ENCODE measurements at places on chromosomes 12 and 14.

DNA sequence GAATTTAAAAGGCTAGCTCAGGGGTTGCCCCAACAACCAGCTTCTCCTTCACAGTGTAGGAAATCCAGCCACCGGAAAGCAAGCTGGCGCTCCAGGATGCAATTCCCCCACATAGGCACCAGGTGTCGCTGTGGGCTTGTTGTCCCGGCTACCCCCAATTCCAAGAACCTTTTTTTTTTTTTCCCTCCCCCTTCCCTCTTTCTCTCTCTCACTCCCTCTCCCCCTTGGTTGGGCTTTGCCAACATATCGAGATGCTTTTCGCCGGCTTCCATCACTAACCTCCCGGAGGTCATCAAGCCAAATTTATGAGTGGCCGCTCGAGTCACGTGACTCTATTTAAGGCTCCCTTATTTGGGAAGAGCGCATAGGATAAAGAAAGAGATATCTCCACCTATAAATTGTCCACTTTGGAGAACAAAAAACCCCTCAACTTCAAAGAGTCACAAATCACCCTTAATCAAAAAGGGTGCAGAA lies at the start of gene HOXC5:
TSS of gene HOXC5 (plus strand) at position 424 of the 474 bp plus-strand sequence. CDS start 73 bp downstream, outside the sequence.
- DNase-seq, result peak; percentile 27

DNA sequence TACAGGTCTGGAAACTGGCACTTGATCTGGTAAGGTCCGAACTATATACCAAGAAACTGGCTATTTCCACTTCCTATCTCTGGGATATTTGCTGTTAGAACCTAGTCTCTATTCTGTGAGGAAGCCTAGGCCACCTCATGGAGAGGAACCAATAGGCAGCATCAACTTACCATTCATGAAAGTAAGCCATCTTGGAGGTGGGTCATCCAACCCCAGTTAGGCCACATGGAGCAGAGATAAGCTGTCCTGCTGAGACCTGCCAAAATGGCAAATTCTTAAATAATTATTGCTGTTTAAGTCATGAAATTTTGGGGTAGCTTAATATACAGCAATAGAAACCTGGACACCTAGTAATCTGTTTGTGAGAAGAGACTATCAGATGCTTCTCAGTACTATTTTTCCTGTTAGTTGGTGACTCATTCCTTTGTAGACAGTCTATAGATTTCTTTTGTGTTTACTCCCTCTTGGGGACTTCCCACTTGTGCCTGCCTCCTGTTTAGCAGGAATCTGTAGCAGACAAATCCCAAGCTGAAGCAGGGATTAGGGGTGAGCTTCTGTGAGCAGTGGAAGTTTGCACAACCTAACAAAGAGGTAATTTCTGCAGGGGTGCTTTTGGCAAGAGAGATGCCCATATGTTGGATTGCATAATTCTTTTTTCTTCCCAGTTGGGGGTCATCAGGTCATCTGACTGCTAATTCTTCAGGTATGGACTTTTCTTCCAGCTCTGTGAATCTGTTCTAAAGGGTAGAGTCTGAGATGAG lies 136.8 kb downstream of the IGF1 start:
- DNase-seq, result no peak

- no peak for DNase-seq
Observed at GRCh38 chr12:27474344-27474743, 27.8 kb downstream of the SMCO2 start.

DNA sequence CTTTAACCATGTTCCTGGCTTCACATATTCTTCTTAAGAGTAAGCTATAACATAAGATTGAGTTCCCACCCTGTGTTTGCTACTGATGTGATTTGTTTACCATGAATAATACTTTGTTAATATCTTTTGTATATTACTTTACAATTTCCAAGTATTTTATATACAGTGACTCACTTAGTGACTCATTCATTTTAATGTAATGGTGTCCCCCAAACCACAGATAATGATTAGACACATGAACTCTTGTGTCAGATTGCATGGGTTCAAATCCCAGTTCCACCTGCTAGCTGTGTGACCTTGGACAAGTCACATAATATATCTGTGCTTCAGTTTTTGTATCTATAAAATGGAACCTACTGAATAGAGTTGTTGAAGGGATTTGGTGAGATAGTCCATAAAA lies 76.1 kb downstream of the MYF5 start:
- DNase-seq, result no peak

DNA sequence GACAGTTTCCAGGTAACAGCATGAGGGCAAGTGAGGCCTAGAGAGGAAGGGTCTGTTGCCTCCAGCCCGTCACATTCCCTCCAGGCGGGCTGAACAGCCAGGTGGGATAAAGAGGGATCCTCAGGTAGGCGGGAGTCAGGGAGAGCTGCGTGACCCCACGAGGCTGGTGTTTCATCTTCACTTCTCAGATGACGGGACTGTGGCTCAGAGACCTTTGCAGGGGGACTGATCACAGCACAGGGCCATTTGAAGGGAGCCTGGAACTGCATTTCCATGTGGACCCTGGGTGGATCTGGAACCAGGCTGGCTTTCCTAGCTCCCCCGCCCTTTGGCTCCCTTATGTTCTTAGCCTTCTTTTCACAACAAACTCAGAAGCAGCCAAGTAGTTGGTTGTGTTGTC lies 37.4 kb downstream of the SH2B3 start:
- DNase-seq, result no peak

DNA sequence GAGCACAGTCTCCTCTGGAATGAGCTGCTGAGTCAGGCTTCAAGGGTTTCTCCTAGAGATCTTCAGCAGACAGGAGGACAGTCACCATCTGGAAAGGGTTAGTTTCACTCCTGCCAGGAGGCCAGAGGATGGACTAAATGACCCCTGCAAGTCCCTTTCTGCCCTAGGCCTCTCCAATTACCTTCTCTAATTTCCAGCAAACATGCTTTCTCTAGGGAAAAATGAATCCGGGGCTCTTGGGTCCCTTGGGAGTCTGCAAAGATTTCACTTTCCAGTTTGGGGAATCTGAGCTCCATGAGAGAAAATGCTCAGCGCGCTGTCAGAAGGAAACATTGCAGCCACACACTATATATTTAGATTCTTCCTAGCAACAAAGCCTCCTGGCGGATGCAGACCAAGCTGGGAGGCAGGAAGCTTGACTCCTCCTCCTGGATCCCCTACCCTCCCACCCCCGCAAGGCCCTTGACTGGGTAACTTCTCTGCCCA lies 184.4 kb upstream of the CCND2 start:
- DNase-seq, result no peak

DNA sequence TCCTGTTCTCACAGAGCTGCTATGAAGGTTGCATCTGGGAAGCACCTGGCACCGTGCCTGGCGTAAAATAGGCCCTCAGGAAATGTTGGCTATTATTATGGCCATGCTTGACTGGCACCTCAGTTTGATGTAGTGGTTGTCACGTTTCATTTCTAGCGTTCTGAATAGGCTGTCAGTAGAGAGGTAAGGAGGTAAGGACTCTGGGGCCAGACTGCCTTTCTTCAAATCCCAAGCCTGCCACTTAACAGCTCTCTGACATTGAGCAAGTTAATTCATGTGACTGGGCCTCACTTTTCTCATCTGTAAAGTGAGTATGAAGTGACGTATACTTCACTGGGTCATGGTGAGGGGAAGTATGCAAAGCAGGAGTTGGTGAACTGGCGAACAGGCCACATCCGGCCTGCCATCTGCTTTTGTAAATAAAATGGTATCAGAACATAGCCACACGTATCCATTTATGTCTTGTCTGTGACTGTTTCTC lies 196.2 kb downstream of the CACNA1C start:
- no peak for DNase-seq

DNA sequence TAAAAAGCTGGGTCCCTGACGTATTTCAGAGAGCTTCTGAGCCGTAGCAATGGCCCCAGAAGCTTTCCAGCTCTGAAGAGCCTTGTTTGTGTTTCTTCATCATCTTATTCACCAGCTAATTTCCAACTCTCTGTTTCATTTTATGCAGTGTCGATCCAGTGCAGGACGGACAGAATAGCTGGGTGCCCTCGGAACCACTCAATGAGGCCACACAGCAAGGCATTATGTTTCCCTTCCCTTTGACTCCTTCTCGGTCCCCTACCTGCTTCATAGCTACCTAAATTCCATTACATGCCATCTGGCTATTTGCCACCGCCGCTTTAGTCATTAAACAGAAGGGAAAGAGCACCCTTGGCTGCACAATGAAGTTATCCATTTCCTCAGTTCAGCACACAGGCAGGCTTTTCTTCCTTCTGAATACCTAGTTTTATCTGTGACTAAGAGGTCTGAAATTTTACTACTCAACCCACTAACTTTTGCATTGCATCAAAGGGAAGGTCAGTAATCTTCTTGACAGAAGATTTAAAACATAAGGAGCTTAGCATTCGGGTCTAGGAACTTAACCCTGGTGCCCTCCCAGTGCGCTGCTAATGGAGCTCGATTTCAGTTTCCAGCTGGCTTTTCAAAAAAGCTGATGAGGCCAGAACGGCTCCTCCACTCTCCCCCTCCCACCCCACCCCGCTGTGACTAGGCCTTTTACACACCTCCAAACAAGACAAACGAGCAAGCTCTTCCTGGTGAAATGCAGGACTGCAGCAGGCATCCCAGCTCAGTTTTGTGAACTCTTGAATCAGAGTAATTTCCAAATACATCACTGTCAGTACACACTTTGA lies 176.8 kb downstream of the GXYLT1 start:
- no peak for DNase-seq

- no peak for DNase-seq
Observed at GRCh38 chr12:69189378-69189978, 49.9 kb upstream of the CPSF6 start.

DNA sequence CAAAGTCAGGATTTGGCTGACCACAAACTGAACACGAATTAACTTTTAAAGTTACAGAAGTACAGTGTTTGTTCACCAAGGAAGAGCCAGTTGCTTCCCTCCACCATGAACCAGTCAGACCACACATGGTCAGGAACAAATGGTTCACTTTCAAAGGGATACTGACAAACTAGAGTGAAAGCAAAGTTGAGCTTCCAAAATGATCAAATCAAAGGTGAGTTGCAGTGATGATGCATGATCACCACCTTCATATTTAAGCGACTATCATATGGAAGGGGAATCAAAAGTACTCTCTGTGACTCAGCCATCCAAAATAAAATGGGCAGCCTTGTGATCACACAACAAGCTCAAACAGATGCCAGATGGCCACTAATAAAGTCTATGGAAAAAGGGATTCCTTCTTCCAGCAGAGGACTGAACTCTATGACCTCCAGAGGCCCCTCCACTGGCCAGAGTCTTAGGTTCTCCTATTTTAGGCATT lies 13.1 kb downstream of the NT5DC3 start:
- DNase-seq, result no peak

DNA sequence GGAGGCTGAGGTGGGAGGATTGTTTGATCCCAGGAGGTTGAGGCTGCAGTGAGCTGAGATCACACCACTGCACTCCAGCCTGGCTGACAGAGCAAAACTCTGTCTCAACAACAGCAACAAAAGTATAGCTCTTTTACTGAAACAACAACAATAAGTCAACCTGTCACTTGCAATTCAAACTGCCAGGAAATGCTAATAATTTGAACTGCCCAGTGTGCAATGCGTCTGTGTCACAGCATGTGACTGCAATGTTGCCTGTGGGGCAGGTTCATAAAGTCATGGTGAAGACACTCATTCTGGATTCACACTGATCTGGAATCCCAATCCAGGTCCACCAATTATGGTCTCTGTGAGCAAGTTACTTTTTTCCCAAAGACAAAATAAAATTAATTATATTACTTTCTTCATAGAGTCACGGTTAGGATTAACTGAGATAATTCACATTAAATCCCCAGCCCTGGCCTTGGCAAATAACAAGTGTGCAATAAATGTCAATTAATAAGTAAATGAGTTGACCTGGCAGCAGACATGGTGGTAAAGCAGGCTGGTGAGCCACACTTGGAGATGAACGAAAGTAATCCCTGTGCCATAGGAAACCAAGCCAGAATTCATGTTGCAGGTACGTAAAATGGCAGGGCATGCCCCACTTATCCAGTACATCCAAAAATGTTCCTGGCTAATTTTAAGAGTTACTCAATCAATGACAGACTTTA lies 89.1 kb upstream of the CPSF6 start:
- DNase-seq, result no peak

DNA sequence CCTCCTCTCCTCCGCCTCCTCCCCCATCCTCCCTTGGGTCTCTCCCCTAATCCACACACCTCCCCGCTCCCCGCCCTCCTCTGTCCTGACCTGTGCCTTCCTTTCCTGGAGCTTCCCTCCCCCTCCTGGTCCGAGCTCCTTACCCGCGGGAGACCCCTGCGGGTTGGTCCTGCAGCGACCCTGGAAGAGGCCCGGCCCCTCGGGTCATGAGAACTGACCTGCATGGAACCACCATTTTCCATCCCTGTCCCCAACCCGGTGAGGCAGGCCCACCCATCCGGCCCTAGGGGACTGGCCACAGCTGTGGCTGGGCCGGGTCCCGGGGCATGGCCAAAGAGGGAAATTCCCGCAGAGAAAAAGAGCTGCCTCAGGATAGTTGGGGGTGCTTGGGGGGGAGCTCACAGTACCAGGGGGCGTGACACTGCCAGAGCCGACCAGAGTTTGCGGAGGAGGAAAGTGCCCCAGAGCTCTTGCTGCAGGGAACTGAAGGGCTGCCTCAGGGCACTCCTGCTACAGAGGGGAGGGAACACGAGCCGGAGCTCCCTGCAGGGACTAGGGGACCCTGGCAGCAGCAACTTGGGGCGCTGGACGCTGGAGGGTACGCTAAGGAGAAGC lies 613 bp downstream of the ARHGEF40 start:
- DNase-seq, result no peak

- peak; percentile 48 for DNase-seq
Observed at GRCh38 chr14:52400846-52401245, 86.7 kb downstream of the PTGER2 start.

- DNase-seq, result no peak
Observed at GRCh38 chr12:85260896-85261295, 19.1 kb upstream of the ALX1 start.

- DNase-seq, result no peak
Observed at GRCh38 chr12:28024231-28024995, 51.9 kb upstream of the PTHLH start.

- no peak for DNase-seq
Observed at GRCh38 chr12:54993181-54993835, 8.7 kb upstream of the TESPA1 start.

GRCh38 chr14:68627868-68628604 lies 164.8 kb downstream of the ZFP36L1 start:
- no peak for DNase-seq

DNA sequence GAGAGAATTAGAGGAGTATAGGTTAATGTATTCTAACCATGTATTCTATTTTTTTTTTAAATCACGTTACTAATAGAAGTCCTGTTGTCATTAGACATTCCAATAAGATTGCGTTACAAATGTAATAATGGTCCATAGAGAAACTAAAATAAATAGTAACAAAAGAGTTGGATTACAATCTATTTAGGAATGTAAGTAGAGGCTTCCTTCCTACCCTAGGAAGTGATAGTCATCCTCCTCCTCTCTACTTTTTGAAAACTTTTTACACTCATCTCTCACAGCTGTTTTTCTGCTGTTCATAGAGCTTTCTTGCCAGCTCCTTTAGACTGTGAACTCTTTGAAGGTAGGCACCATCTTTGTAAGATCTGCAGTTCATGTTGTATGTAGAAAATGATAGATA lies 23.6 kb downstream of the TRHDE start:
- DNase-seq, result no peak

- DNase-seq, result no peak
Observed at GRCh38 chr12:48823281-48823680, 5.0 kb downstream of the CACNB3 start.

- DNase-seq, result no peak
Observed at GRCh38 chr14:61277784-61278183, 3.4 kb downstream of the TMEM30B start.

All from thymus (tissue), 14 donors.